NCI-H1048 (cell line): ENCODE measurements at places on chromosomes 5 and 9.

DNA sequence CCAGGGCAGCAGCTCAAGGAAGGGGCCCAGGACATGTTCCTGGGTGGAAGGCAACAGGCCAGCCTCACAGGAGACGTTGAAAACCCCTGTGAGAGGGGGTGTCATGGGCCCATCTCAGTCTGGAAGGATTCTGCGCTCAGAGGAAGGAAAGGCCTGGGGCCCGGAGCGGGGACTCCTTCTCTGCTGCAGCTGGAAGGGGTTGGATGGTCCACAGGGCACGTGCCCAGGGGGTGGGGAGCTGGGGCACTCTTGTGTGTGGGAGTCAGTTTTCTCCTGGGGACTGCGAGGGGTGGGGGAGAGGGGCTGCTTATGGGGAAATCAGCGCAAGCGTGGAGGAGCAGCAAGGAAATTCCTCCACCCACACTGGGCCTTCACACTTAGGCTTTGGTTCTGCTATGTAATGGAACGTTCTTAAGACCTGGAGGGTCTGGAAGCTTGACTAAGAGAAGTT lies 2.9 kb upstream of the LPCAT1 start:
- no peak for DNase-seq

DNA sequence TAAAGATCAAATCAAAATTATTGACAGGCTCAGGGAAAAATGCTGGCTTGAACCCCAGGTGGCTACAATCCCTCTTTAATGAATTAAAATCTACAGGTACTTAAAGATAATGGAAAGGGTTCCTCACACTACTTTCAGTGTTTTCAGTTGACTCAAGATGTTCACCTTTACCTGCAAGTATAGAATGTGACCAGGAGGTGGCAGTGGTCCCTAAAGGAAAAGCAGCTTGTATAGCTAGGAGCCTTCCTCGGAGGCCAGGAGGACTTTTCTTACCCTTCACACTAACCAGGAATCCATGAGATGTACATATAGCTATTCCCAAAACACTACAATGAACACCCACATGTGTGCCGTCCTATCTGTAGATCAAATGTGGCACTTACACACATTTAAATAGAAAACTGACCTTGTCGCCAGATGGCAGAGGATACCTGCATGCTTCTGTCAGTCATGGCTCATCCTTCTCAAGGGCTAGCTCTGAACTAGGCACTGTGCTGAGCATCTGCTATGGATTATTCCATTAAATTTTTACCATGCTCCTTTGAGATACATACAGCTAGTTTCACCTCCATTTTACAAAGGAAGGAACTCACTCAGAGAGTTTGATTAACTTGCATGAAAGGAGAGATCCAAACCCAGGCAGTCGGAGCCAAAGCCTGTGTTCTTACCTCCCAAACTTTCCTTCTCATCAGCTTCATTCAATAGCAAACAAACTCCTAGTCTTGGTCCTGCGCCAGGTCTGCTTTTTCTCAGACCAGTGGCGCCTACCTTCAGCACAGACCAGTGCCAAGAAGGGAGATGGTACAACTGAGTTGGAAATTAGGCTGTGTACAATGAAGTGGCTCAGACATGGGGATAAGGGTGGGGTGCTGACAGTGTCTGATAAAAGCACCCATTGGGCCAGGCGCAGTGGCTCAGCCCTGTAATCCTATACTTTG lies 24.5 kb downstream of the C9orf152 start:
- DNase-seq, result no peak

GRCh38 chr5:56460681-56461191 lies 227.6 kb upstream of the ANKRD55 start:
- no peak for DNase-seq

GRCh38 chr5:59698207-59699178 lies 195.0 kb downstream of the PDE4D start:
- DNase-seq, result no peak

DNA sequence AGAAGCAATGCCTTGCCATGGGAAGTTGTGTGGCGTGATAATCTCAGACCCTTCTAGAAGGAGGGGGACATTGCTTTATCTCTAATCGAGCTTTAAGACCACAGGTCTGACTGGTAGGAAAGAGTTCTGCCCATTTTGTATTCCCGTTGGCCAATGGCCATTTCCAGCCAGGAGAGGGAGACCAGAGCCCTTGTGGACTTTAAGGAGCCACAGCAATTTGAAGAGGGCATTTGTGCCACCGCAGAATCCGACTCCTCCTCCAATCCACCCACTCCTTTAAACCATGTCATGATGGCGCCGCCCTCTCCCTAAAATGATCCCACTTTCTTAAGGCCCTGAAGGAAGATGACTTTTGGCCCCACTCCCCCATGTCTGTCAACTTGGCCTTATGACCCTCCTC lies 560.5 kb upstream of the ADAMTS16 start:
- DNase-seq, result no peak

DNA sequence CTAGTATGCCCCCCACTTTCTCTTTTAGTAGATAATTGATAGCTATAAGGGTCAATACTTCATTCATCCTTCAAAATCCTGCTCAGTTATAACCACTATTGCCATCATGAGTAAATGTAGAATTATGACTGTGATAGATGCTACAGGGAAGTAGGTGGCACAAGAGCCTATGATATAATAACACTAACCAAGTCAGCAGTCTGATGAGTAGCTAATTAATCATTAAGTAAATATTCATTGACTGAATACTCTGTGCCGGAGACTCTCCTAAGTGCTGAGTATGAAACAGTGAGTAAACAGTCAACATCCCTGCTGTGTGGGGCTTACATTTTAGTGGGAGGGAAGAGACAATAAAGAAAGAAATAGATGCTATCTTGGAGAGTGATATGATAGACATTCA lies 430.3 kb upstream of the ZNF462 start:
- no peak for DNase-seq

GRCh38 chr5:82593481-82593880 lies 315.3 kb upstream of the RPS23 start:
- no peak for DNase-seq

- no peak for DNase-seq
Observed at GRCh38 chr5:124262991-124263571, 483.4 kb downstream of the ZNF608 start.

- no peak for DNase-seq
Observed at GRCh38 chr9:114619191-114619761, 8.2 kb downstream of the TMEM268 start.

DNA sequence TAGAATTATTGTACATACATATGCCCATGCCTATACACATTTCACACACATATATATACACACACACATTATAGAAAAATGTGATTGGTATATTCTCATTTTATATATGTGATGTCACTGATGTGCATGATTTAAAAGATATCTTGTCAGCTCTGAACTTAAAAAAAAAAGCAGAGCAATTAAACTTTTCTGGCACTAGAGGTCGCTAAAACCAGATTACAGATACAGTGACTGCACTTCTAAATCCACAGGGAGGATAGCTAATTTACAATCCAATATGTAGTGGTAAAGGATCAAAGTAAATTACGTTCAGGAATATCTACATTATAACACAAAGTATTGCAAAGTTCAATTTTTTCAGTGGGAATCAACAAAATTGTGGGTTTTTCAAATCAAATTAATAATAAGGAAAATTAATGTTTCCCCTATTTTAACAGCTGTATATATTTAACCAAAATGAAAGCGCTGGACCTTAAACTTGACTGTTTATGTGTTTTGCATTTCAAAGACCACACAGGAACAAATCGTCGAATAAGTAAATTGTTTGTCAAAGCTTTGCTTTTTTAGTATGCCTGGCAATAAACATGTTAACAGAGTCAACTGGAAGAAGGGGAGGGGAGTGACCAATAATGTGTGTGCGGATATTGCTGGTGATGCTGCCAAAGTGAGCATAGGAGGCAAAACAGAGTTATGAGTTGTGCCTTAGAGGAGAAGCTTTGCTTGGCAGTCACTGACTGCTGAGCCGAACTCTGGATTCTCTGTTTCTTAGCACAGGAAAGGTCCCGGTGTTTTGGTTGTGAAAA lies 1201.4 kb upstream of the C9orf72 start:
- peak; percentile 27 for DNase-seq

DNA sequence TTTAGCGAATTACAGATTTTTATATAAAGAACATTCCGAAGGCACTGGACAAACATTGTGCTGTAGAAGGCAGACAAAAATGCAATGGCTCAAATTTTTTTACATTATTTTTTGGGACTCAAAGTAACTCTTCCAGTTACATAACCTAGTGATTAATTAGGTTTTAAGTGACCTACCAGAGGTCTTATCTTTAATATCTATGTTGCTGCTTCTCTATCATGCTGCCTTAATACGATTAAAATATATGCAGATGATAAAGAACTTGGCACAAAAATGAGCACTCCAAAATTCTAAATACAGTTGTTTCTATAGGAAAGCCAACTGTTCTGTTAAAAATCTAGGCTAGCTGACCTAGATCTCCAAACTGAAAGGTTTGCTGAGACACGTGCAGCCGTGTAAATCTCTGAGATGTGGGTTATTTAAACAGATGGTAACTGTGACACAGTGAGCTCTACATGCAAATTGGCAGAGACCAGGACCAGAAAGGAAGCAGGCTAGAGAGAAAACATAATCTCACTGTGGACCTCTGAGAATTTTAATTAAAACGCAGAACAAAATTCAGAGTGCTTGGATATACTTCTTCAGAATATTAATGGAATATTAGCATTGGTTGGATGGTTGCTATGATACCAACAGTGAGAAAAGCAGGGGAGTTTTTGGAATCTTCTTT lies 56.2 kb downstream of the CAMK4 start:
- DNase-seq, result no peak

GRCh38 chr9:6590334-6590733 lies 55.2 kb downstream of the GLDC start:
- DNase-seq, result no peak

DNA sequence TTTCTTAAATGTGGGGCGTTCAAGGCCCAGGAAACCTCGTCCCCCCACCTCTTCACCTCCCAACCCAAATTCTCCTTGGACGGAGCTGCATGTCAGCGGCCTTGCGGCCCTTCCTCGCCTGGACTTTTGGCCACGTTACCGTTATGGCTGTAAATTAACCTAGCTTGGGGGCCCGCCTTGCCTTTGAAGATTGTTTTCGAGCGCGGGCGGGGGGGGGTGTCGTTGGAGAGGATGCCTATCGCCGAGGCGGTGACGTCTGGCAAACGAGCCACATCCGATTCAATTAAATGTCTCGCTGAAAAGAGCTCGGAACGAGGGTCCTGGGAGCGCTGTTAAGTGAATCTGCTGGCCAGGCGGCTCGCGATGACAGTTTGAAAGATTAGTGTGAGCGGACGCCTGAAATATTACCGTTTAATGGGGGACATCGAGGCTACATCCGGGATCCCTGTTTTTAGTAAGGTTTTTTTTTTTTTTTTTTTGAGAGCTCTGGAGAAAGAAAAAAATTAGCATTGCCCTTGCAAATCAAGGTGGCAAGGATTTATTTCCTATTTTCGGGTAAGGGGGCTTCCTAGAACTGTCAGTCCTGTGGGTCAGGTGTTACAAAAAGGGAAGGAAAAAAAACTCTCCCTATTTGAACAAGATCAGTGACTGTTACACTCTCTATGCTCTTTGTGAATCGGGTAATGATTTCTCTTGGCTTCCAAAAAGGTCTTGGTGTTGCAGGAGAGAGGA lies 2.3 kb upstream of the NKX2-5 start:
- DNase-seq, result no peak

- no peak for DNase-seq
Observed at GRCh38 chr9:121172726-121173487, 28.8 kb downstream of the RAB14 start.

GRCh38 chr5:124606093-124606492 lies 140.3 kb downstream of the ZNF608 start:
- no peak for DNase-seq

DNA sequence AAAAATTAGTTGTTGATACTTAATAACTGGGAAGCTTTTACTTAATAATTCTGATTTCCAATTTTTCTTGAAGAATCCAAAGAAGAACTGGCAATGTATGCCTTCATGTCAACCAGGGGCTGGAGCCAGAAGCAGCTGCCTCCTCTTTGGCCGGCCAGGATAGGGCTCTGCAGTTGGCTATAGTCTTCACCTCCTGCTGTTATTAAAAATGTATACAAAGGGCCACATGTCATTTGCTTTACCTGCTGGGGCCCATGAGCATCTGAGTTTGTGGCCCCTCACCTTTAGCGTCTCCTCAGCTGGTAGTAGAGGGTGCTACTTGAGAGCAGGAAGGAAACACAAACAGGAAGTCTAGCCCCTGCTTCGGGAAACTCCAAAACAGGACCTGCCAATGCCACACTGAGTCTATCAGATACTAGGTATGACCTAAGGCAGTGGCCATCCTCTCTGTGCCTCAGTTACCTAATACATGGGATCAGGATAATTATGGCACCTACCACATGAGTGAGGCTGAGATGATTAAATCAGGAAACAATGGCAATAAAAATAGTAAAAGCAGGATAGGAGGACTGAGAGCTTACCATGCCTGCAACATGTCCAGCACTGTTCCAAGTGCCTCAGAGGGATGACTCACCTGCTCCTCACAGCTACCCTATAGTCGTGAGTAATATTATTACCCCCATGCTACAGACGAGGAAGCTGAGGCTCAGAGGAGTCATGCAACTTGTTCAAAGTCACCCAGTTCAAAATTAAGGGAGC lies 21.3 kb downstream of the CCDC69 start:
- DNase-seq, result no peak

DNA sequence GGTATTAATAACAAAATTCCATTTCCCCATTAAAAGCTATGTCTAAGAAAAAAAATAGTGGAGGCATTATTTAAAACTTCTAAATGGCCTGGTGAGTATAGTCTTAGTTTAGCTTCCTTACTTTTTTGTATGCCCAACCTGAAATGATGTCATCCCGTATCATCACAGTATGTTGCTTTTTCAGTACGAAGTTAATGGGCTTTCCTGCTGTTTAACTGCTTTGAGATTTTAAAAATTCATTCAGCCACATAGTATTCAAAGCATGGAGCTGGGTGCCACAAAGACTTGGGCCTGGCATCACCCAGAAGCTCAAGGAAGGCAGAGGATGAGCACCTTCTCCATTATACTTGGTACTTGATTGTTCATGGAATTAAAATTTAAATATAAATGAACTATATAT lies 7.4 kb downstream of the F2RL2 start:
- no peak for DNase-seq

DNA sequence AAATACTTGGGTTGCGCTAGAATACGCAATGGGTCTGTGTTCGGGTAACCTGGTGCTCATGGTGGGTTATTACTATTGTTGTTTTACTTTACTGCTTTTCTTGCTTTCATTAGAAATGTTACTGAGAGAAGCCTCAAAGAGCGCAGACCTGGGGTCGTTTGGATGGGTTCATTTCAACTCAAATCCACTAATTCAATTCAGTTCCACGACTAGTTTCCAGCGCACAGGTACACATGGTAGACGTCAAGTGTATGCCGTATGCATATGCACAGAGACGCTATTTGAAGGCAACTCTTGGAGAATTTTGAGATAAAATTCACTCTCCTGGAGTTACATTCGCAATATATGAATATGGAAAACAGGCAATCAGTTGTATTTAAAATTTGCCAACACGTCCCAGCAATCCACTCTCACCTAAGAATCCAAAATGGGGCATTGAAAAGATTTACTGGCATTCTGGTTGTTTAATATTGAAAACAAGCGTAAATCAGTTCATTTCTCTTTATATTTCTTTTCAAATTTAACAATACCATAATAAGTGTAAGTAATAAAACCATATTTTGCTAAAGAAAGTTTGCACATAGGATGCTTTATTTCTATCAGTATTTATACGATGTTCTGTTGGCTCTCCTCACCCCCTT lies 4.4 kb upstream of the PAX5 start:
- no peak for DNase-seq

GRCh38 chr9:80875947-80876346 lies 813.4 kb downstream of the TLE1 start:
- DNase-seq, result no peak

GRCh38 chr9:137366445-137366810 lies 56.5 kb downstream of the EXD3 start:
- DNase-seq, result no peak
